Breast epithelium (tissue), 4 donors: ENCODE measurements at places on chromosomes 6 and 20. TPM values are rescaled to one million over a fixed set of nuclear protein-coding genes. Genes with fewer than 3 reads are reported as not detected.

DNA sequence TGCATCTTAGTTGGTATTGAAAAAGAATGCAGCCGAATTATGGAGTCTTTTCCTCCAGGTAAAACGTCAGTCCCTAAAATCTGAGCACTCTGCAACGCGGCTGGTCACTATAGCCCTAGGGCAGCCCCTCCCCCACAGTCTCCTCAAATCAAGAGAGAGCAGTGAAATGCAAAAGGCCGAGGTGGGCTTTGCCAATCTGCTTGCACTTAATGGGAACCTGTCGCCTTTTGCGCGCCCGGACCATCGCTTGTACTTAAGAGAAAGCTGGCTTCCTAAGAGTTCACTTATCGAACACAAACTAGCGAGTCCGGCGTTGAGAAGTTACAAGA is 447 bp downstream of the MCM3 start:
- no peak for DNase-seq

DNA sequence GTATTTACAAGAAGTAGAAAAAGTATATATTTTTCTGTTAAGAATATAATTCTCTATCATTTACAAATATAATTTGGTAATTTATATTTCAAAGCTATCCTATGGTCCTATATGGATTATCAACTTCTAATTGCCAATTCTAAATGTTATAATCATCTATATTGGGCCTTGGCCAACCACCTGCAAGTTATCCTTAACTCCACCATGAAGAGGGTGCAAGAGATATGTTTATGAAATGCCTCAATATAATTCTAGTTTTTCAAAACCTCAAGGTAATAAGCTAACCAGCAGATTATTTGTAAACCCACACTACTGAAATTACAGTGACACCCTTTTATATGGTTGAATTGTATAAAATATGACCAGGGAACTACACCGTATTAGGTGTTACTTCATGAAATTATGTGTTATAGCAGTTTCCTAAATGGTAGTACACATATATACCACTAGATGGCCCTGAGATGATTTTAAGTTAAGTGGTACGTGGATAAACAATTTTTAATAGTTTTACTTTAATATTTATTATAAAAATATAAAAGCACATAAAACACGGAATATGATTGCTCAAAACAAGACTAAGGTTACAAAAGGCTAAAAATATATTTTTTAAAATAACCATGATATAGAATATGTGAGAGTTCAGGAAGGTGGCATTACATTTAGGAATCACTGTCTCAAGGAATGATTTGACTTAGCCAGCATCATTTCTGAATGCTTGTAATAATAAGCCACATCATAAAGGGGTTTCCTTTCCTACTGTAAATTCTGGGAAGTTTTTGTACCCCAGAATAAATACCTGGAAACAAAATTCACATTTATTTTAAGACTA is 9.8 kb upstream of the PNISR start:
- no peak for DNase-seq

Gene TRIM15
- total RNA-seq = not detected

DNA sequence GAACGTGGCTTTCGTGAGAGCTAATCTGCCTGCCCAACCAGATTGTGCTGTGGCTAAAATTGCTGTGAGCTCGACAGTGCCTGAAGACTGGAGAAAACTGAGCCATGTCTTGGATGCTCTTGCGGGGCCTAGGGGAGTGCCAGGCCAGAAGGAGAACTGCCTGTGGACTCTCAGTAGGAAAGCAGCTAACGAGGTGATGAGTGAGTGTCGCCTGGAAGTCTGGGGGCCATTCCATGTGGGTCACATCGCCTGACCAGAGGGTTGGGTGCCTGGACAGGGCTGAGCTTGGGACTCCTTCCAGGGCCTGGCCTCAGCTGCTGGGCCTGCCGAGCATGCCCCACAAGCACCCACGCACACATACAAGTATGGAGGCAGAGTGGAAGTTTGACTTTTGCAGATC is 166.5 kb downstream of the VEGFA start:
- no peak for DNase-seq

GRCh38 chr20:54292185-54292584 is 84.3 kb downstream of the PFDN4 start:
- no peak for DNase-seq

GRCh38 chr6:157891544-157892362 is 68.7 kb downstream of the SNX9 start:
- no peak for DNase-seq

- DNase-seq = no peak
Measured at GRCh38 chr20:59983076-59983475, 24.9 kb downstream of the CDH26 start.

DNA sequence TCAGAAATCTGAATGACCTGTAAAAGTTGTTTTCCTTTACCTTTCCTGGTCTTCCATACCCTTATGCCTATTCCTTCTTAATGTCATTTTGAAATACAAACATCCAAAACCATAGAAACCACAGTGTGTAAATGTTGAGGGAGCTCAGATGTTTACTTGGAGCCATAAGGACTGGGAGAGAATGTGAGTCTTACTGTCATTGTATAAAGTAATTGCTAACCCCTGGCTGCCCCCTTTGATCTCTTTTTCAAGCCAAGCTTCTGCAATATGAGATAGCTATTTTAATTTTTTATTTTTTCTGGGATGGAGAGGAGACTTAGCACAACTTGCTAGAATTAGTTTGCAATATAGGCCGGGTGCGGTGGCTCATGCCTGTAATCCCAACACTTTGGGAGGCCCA is 124.4 kb upstream of the AKIRIN2 start:
- no peak for DNase-seq

Gene TCEA2
- total RNA-seq = 23.9 TPM

DNA sequence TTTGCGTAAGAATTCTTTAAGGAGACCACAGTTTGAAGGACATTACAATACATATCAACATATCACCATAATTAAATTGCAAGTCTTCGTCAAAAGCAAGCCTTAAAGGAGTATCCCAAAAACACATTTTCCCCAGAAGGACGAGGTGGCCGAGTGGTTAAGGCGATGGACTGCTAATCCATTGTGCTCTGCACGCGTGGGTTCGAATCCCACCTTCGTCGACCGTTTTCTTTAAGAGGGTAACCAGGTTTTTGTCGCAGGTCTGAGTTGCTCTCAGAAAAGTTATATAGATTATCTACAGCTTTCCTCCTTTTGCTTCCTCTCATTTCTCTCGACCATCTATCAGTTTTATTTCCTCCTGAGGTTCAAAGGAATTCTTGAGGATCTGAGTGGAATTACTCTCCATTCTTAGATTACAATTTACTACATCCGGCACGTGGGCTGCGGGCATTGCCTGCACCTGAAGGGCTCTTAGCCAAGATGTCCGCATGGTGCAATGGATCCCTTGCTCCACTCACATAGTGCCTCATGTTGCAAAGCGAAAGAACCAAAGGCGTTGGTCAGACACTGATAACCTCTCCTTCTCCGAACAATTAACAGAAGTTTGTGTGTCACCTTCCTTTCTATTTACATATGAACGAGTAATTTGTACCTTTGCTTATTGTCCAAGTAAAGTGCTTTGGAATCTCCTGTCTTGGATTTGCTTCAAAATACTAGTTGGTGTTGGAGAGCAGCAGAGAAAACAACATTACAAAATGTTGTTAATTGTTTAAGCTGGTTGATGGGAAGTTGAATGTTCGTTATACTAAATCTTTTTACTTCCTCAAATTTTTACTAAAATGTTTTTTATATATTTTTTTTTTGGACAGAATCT is 14.0 kb downstream of the POM121L2 start:
- no peak for DNase-seq

DNA sequence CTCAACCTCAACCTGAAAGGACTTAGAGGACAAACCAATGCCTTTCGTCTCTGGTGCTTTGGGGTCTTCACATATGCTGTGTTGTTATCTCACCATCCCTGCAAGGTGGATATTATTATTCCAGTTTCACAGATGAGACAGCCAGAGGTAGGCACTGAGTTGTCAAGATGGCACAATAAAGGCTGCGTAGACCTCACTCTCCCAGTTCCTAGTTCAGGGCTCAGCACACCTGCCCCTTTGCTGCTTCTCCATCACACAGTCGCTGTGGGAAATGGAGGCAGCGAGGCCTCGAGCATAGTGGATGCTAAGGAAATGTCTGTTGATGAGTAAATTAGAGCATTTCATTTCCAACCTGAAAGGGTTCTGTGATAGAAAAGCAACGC is 22.0 kb downstream of the FOXP4 start:
- no peak for DNase-seq

- DNase-seq = peak; percentile 89
Measured at GRCh38 chr20:31710423-31711108, 12.1 kb downstream of the BCL2L1 start.

DNA sequence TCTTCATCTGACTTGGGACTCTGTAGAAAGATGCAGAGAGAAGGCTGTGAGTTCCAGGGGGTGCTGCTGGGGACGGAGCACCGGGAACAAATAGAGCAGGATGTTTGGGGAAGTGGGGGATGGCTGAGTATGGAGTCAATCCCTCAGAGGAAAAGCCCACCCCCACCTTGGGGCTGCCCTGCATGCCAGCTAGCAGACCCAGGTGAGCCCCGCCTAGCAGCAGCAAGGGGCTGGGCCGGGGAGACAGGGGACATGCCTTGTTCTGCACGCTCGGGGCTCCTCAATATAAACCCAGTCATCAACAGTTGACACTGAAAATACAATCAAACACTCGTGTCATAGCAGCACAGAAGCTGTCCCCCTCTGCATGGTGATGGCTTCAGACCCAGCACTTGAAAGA is 74.6 kb downstream of the NINL start:
- no peak for DNase-seq

GRCh38 chr20:5741089-5741488 is 9.1 kb upstream of the SHLD1 start:
- no peak for DNase-seq

GRCh38 chr20:50023116-50023805 is 40.5 kb downstream of the SNAI1 start:
- peak; percentile 22 for DNase-seq

- DNase-seq = no peak
Measured at GRCh38 chr6:99402448-99402847, 8.5 kb upstream of the COQ3 start.

DNA sequence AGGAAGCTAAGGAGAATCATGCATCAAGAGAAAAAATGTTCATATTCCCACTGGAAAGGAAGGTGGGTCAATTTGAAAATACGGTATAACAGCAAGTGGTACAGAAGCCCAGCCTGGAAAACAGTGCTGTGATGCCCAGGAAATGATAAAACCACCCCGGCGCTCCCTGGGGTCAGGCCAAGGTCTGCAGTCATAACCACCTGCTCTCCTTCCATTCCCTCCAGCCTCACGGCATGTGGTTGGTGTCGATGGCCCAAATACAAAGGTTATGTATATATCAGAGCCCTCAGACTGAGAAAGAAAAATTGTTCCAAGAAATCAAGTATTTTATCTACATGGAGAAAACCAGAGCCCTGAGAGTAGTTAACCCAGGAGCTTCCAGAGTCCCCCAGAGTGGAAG is 208.1 kb upstream of the CDYL start:
- no peak for DNase-seq

Gene DAAM2
- total RNA-seq = 41.3 TPM

DNA sequence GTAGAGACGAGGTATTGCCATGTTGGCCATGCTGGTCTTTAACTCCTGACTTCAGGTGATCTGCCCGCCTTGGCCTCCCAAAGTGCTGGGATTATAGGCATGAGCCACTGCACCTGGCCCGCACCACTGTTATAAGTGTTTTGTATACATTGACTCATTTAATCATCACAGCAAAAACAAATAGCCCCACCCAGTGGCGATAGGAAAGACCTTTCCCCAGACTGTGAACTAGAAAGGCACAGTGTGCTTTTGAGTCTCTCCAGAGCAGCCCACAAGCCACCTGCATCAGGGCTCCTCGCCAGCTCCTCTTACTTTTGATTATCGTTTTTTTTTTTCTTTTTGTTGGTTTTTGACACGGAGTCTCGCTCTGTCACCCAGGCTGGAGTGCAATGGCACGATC is 27.9 kb upstream of the ZFP64 start:
- DNase-seq = no peak

DNA sequence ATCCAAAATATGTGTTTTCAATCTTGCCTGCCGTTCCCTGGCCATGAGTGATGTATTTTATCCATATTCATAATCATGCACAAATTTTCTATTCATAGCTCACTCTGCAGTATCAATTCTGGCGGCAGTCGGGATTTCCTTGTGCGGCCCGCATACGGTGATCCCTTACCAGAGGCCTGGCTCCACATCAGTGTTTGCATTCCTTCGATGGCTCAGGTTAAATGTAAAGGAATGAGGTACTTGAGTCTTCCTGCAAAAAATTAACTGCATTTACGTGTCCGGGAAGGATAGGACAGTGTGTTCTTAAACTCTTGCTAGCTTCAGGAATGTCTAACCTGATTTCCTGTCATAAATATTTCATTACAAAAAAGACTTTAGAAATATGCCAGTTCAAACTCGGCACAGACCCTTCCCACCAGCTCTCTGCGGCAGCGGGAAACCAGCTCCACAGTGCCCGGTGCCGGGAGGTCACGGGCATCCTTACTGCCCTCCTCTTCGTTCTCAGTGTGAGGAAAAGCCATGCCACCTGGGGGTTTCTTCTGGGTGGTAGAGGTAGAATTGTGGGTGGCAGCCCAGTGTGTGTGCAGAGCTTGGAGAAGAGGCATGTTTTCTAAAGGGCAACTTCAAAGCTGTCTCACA is 154.5 kb downstream of the MOXD1 start:
- no peak for DNase-seq

DNA sequence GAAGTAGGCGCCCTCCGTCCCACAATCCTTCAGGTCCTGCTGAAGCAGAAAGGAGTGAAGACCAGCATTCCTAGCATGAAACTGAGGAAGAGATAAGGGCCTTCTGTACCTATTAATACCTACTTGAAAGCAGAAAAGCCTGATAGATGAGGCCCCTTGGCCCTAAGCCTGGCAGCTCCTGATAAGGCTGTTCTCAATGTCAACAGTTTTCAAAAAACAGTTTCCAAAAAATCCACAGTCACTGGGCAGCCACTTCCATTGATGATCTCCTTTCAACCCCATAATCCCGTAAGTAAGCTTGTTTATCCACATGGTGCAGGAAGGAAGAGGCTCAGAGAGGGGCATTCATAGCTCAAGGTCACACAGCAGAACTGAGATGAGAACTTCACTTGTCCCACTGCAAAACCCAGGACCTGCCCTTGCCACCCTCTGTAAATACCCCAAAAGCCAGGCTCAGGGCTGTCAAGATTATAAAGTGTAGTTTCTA is 2.8 kb upstream of the E2F1 start:
- no peak for DNase-seq
